Mesothelial cell of epicardium (in vitro differentiated cells): ENCODE measurements at places on chromosomes 7 and 10. TPM values are rescaled to one million over a fixed set of nuclear protein-coding genes. Genes with fewer than 3 reads are reported as not detected.

GRCh38 chr7:69736126-69736810 is 138.0 kb downstream of the AUTS2 start:
- no peak for DNase-seq
- no peaks in the 10 kb centered on the region for H3K36me3 ChIP-seq
- no peaks in the 10 kb centered on the region for H3K27me3 ChIP-seq
- no peak overlapping the region for H3K4me3 ChIP-seq
- H3K4me1 ChIP-seq, result peaks cover 64% of the 10 kb centered on the region
- no peak overlapping the region for H3K27ac ChIP-seq

SPDYE11 gene
- total RNA-seq, result 0.11 to 0.18 TPM in 2 of 3 replicates, not detected in the other

CYP2C9 gene
- not detected in 3 replicates for total RNA-seq

DNA sequence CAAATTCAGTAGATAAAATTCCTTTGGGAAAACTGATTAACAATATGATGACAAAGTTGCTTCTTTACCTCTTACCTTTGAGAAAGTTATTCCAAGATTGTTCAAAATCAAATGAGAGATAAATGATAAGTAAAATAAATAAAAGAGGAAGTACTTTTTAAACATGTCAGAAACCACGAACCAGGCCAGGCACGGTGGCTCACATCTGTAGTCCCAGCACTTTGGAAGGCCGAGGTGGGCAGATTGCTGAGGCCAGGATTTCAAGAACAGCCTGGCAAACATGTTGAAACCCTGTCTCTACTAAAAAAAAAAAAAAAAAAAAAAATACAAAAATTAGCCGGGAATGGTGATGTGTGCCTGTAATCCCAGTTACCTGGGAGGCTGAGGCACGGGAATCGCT is 296.6 kb downstream of the HGF start:
- H3K27ac ChIP-seq, result no peak overlapping the region
- no peaks in the 10 kb centered on the region for H3K36me3 ChIP-seq
- H3K27me3 ChIP-seq, result no peaks in the 10 kb centered on the region
- no peak for DNase-seq
- peaks cover 27% of the 10 kb centered on the region for H3K4me1 ChIP-seq

GPR15LG gene
- not detected in 3 replicates for total RNA-seq

DNA sequence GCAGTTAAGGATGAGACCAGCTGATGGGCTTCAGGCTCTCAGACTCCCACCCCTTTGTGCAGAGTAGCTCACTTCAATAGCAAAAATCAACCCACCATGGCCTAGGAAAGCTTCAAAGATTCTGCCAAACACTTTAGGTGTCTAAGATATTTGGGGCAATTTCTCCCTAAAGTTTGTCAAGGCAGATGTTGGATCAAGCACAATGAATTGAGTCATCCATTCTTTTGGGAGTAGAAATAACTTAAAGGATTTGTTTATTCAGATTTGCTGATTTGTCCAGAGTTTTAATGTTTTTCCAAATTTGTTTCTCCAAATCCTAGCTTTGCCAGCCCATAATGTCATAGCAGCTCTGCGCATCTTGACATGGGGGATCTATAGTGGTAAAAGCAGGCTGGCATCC is 855.1 kb downstream of the LRMDA start:
- H3K36me3 ChIP-seq, result peaks cover 7% of the 10 kb centered on the region
- H3K4me3 ChIP-seq, result no peak overlapping the region
- H3K27ac ChIP-seq, result no peak overlapping the region
- DNase-seq, result no peak
- peaks cover 24% of the 10 kb centered on the region for H3K4me1 ChIP-seq

DNA sequence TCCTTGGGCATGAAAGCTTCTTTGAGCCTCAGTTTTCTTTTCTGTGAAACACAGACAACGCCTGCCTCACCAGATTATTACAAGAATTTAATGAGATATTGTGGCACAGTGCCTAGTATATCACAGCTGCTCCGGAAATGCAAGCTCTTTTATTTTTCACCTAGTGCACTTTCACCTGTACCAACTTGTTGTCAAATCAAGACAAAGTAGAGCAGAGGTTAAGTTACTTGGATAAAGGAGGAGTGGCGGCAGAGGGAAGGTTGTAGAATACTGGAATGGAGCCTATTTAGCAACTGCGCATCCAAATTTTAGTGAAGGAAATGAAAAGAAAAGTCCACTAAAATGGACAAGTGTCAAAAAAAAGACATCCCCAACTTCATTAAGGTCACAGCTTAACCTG is 54.9 kb upstream of the RHOBTB1 start:
- no peak overlapping the region for H3K27ac ChIP-seq
- no peaks in the 10 kb centered on the region for H3K36me3 ChIP-seq
- no peak overlapping the region for H3K4me3 ChIP-seq
- peaks cover 31% of the 10 kb centered on the region for H3K4me1 ChIP-seq
- no peaks in the 10 kb centered on the region for H3K27me3 ChIP-seq
- DNase-seq, result no peak

DNA sequence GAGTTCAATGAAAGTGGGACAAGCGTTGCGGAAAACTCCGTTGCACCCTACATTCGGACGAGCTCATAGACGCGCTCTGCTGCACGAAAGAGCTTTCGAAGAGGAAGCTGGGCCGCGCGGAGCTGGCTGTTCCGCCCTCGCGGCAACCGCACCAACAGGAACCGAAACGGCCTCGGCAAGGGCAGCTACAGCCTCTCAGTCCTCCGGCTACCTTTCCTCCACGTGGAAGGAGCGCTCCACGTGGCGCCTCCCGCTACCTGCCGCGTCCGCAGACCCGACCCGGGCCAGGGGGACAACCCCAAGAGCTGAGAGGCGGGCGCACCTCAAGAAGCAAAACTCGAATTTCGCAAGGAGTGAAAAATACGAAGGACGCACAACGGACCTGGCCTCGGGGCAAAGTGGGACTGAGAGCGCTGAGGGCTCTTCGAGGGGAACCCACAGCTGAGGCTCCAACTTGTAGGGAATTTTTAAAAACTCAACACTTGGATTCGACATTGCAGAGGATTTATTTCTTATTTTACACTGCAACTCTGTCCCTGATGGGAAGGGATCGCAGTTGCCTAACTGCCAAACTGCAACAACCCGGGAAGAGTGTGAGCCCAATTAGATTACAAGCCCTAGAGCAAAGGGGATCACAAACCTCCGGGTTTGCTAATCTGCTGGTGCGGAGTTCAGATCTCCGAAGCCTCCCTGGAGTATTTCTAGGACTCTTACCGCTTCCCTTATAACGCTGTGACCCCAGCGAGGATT is 1.4 kb downstream of the HPSE2 start:
- DNase-seq, result peak; percentile 60
- H3K4me3 ChIP-seq, result peak overlapping the region; percentile 39
- peaks cover 98% of the 10 kb centered on the region for H3K27me3 ChIP-seq
- H3K4me1 ChIP-seq, result peaks cover 30% of the 10 kb centered on the region

GRCh38 chr7:116526897-116527296 is 2.1 kb downstream of the CAV1 start:
- peaks cover 53% of the 10 kb centered on the region for H3K27me3 ChIP-seq
- peaks cover 20% of the 10 kb centered on the region for H3K4me1 ChIP-seq
- H3K36me3 ChIP-seq, result no peaks in the 10 kb centered on the region
- peak overlapping the region; percentile 73 for H3K4me3 ChIP-seq
- H3K27ac ChIP-seq, result no peak overlapping the region

GRCh38 chr10:84088626-84089025 is 50.7 kb upstream of the GHITM start:
- H3K4me3 ChIP-seq, result no peak overlapping the region
- no peak overlapping the region for H3K27ac ChIP-seq
- H3K27me3 ChIP-seq, result peaks cover 14% of the 10 kb centered on the region

DNA sequence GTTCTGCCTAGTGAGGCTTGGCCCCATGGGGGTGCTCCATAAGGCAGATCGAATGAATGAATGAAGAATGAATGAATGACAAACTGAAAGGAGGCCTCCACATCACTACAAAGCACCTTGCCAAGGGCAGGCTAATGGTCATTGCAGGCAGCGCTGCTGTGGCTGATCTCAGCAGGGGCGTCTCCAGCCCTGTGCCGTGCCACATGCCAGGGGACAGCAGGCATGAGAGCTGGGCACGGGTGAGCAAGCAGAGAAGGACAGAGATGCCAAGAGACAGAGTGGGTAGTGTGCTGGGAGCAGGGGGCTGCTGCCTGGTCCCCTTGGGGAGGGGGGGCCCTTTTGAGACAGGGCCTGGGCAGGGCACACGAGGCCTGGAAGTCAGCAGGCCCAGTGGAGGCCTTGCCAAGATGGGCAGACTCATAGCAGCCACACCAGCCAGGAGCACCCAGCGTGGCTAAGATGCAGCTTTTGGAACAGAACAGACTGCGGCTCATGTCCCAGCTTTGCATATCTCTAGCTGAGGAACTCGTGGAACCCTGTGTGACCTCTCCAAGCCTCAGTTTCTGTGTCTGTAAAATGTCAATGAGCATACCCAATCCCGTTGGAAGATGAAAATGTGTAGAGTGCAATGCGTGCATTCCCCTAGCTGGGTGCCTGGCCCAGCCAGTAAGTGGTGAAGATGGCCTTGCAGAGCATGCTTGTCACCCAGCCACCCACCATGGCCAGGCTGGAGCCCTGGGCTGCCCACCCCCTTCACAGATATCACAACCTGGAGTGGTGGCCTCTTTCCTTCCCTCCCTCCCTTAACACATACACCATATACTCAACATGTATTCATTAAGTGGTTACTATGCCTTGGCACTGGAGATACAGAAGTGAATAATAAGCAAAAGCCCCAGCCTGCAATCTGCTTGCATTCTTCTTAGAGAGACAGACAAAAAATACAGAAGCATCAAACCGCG is 61.1 kb upstream of the LRRC18 start:
- peaks cover 17% of the 10 kb centered on the region for H3K27me3 ChIP-seq
- H3K4me3 ChIP-seq, result no peak overlapping the region
- H3K27ac ChIP-seq, result no peak overlapping the region
- no peaks in the 10 kb centered on the region for H3K36me3 ChIP-seq

- H3K4me3 ChIP-seq, result no peak overlapping the region
- no peaks in the 10 kb centered on the region for H3K27me3 ChIP-seq
- no peak for DNase-seq
- no peak overlapping the region for H3K27ac ChIP-seq
- peaks cover 16% of the 10 kb centered on the region for H3K4me1 ChIP-seq
Measured at GRCh38 chr7:101519324-101520023, 109.6 kb downstream of the MYL10 start.

SFMBT2 gene
- total RNA-seq, result 0.86 to 2.3 TPM (median 2.0 TPM) in 3 replicates

CELF2 gene
- total RNA-seq, result 24.0 to 27.2 TPM (median 25.2 TPM) in 3 replicates

GRCh38 chr7:70177166-70177565 is 578.9 kb downstream of the AUTS2 start:
- no peaks in the 10 kb centered on the region for H3K4me1 ChIP-seq
- H3K27me3 ChIP-seq, result no peaks in the 10 kb centered on the region
- H3K4me3 ChIP-seq, result no peak overlapping the region
